ENCODE measurements at places on chromosomes 6 and 20.

- no peak for DNase-seq
Measured at GRCh38 chr6:67361264-67361663, 1273.8 kb upstream of the ADGRB3 start.

DNA sequence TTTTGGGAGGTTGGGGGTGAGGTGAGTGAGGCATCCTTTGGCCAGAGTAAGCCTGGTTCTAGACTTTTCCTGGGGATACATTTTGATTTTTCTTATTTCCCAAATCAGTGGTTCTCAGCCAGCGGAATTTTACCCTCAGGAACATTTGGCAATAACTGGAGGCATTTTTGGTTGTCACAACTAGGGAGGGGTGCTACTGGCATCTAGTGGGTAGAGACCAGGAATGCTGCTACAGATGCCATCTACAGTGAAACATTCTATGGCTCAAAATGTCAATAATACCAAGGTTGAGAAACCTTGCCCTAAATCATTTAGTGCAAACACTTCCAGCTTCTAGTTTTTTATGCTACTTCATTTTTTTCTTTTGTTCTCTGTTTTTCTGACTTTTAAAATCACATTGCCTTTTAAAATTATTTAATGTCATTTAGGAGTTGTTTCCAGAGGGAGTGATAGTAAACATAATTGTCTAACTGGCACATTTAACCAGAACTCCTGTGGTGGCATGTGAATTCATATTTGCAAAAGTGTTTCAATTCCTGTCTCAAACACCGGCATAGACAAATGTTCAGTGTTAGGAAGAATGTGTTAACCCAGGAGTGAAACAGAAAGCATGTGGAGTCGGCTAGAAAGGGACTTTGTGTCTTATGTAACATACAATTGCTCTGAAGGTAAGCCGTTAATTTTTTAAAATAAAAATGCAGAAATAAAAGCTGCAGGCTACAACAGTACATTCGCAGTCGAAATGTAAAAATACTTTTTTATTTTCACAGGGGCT, 59.0 kb downstream of the QRSL1 start:
- DNase-seq, result no peak

DNA sequence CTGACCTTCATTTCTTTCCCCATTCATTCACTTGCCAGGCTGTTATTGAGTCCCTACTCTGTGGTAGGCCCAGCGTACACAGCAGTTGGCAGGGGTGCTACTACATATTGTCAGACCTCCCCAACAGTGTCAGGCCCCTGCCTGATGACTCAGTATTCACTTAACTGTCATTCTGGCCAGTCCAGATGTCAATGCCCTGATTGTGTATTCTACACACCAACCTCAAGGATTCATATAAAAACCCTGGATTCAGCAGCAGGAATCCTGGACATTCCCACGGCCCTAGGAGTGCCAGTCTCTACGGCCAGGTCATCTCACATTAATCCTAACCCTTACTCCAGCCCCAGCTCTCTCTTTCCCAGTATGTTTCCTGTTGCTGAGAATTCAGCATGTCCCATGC, 151.5 kb downstream of the TASP1 start:
- DNase-seq, result no peak

GRCh38 chr6:30763618-30764489, 19.5 kb upstream of the IER3 start:
- DNase-seq, result no peak

GRCh38 chr6:161029195-161029809, 37.7 kb downstream of the MAP3K4 start:
- peak; percentile 67 for DNase-seq

- DNase-seq, result peak; percentile 28
Measured at GRCh38 chr6:17986656-17987446, 584 bp downstream of the KIF13A start.
